ENCODE measurements at places on chromosomes 2 and 18. TPM values are rescaled to one million over a fixed set of nuclear protein-coding genes. Genes with fewer than 3 reads are reported as not detected.

Gene INPP1
- 14.5 TPM for total RNA-seq

- no peak for DNase-seq
These were observed 12.6 kb upstream of the FLACC1 start for GRCh38 chr2:201369775-201370174.

- no peak for DNase-seq
These were observed 125.1 kb downstream of the PMAIP1 start for GRCh38 chr18:60024857-60025256.

Gene MROH2A
- not detected for total RNA-seq

- no peak for DNase-seq
These were observed 113.8 kb upstream of the RGPD4 start for GRCh38 chr2:107712857-107713256.

DNA sequence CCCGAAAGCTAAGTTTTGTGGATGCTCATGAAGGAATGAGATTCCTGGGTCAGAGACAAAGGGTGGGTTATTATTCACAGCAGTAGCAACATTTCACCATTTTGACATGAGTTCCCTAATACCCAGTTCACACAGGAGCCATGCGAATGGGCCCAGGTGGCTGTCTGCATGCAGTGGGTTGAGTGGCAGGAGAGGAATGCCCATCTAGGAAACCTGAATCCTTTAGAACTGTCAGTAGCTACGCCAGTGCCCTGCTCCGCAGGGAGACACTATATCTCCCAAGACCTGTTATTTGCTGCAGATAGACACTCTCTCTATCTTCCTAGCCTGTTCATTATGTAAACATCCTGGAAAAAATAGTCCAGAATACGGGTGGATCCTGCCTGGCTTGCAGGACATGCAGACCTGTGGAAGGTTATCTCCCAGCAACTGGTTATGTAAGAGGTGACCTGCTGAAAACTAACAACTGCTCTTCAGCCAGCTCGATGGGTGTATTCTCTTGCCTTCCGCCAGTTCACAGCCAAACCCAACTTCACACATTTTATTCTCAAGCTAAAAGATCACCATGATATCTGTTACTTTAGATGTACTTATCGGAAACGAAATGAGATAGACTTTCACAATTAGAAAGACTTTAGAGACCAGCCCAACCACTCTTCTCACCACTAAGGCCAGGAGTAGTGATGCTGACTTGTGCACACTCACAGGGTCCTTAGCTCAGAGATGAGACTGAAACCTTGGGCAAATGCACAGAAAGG, 59.1 kb downstream of the MBP start:
- DNase-seq, result no peak

Gene FHOD3
- 0.14 TPM for total RNA-seq

Gene CYRIA
- 33.7 TPM for total RNA-seq

- no peak for DNase-seq
These were observed 28.3 kb upstream of the KCNS3 start for GRCh38 chr2:17850151-17850550.

Gene STAT1
- 120 TPM for total RNA-seq

- DNase-seq, result no peak
These were observed 316.2 kb downstream of the GBX2 start for GRCh38 chr2:235851828-235852525.

- peak; percentile 17 for DNase-seq
These were observed 19.3 kb upstream of the CD28 start for GRCh38 chr2:203687165-203687564.

- DNase-seq, result no peak
These were observed 2.8 kb upstream of the PROM2 start for GRCh38 chr2:95271381-95271971.

- DNase-seq, result no peak
These were observed 27.2 kb downstream of the UBXN4 start for GRCh38 chr2:135768863-135769262.

Gene CFAP221
- not detected for total RNA-seq

GRCh38 chr2:121408641-121409040, 122.0 kb upstream of the RNU4ATAC start:
- DNase-seq, result no peak

GRCh38 chr2:63124218-63124617, 73.6 kb downstream of the OTX1 start:
- no peak for DNase-seq

- no peak for DNase-seq
These were observed 197.6 kb downstream of the MBD5 start for GRCh38 chr2:148218326-148219075.

DNA sequence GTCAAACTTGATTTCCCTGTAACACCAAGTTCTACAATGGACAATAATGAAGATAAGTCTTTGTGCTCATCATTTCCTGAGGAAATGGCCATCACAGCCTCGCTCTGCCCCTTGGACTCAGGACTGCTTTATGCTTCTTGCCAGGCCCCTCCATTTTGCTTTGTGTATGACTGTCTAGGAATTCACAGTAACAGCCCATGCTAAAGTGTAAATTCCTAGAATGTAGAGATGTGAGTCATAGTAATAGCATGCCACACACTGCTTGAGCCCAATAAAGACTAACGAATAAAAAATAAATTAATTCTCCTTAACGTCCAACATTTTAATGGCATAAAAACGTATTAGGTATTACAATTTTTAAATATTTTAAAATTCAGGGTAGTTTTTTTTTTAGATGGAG, 226.5 kb downstream of the PID1 start:
- DNase-seq, result no peak

Gene UPP2
- total RNA-seq, result not detected

DNA sequence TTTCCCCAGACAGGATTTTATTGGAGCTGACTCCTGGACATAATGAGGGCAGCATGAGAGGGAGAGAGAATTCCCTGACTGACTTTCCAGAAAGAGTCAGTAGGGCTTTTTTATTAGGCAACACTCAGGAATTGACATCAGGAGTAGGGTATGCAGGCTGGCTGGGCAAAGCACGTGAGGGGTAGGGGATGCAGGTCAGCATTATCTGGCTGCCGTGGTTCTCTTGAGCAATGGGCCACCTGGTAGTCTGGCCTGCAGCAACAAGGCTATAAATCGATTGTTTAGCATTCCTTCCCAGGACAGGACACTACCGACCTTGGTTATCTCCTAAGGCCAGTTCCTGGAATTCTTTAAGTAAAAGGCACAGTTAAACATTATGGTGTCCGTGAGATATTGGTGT, 160.8 kb upstream of the AGAP1 start:
- DNase-seq, result no peak

Gene OTOS
- not detected for total RNA-seq
